COR-L47 (cell line): ENCODE measurements at places on chromosomes 3 and 15.

DNA sequence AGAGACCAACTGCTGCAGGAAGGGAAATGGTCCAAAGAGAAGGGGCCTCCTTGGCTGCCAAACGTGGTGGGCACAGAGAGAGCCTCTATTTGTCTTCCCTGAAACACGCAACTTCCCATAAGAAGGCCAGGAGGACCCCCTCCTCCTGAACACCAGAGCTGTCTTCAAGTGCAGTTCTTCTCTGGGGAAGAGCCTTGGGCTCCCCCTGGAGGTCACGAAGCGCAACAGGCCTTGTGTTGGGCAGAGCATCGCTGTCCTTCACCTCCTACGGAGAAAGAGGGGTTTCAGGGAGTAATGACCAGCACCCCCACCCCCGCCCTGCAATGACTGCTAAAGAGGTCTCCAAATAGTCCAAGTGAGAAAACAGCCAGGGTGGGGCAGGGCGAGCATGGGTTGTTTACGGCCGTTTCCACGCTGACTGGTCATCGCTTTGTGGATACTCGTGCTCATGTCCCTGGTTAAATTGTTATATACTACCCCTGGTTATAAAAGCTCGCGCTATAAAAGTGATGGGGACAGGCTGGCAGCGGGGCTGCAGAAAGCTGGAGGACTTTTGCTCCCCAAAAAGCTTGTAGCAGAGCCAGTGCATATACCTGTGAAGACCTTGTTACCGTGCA, 397.5 kb upstream of the ATP10A start:
- DNase-seq: peak; percentile 40

DNA sequence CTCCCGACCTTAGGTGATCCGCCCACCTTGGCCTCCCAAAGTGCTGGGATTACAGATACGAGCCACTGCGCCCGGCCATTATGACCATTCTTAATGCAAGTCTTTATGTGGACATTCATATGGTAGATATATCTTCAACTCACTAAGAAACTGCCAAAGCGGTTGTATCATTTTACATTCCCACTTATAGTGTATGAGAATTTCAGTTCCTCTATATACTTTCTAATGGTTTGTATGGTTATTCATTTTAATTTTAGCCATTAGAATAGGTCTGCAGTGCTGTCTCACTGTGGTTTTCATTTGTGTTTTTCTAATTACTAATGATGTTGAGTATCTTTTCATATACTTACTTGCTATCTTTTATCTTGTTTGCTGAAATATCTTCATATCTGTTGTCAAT, 32.5 kb downstream of the TCF12 start:
- DNase-seq: no peak

GRCh38 chr15:87144775-87145174, 1065.1 kb downstream of the AGBL1 start:
- DNase-seq: no peak

GRCh38 chr3:34300621-34301020, 502.2 kb downstream of the PDCD6IP start:
- no peak for DNase-seq

DNA sequence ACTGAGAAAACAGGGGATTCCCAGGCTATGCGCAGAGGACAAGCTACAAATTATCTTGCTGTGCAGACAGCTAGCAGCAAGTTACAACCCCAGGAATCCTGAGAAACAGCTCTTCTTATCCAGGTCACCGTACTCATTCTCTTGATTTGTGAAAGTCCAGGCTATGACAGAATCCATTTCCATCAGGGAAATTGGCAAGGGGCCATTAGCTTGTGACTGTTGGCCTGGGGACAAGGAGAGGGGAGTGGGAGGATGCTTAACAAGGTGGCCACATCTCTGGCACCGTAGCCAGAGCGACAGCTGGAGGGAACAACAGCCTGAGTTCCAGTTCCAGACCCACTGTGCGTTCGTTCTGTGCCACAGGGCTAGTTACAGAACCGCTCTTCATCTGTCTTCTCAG, 44.9 kb upstream of the PLXNA1 start:
- DNase-seq: peak; percentile 42

DNA sequence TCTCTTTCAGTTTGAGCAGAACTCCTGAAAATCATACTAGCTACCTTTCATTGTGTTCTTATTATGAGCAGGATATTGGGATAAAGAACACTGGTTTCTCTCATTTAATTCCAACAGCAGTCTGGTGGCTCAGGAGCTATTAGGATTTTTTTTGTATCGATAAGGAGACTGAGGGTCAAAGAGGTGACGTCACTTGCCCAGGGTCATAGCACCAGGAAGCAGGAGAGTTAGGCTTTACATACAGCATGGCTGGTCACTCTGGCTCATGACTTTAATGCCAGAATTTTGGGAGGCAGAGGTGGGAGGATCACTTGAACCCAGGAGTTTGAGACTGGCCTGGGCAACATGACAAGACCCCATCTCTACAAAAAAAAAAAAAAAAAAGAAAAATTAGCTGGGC, 113.6 kb downstream of the ADAMTS9 start:
- DNase-seq: no peak

DNA sequence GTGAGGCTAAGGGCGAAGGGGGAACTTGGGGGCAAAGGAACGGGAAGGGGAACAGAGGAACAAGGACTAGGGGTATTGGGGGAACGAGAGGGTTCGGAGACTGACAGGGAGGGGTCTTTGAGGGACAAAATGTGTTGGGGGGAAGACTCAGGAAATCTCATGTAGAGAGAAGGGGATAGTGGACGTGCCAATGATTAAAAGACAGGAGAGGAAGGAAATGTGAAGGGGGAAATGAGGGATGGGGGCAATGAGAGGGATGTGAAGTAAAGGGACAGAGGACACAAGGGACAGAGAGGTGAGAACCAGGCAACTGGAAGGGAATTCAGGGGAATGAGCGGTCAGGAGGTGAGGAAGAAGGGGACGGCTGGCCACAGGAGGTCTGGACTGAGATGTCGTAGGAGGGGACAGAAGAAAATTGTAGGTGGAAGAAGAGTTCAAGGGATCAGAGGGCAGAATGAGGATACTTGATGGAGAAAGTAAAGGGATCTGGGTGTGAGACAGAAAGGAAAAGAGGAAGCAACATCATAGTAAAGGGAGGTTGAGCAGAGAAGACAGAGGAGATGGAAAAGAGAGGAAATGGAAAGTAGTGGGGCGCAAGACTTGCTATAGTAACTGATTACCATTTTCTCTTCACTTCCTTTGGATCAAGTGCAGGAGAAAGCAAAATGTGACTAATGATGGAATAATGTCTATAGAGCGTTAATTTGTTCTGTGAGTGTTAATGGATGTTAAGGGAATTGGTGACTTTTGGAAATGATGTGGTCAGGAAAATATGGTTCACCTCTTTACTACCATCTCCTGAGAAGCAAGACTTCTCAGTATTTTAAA, 749 bp downstream of the RAB8B start:
- DNase-seq: no peak

GRCh38 chr3:37053753-37054152, 60.4 kb downstream of the MLH1 start:
- DNase-seq: no peak

DNA sequence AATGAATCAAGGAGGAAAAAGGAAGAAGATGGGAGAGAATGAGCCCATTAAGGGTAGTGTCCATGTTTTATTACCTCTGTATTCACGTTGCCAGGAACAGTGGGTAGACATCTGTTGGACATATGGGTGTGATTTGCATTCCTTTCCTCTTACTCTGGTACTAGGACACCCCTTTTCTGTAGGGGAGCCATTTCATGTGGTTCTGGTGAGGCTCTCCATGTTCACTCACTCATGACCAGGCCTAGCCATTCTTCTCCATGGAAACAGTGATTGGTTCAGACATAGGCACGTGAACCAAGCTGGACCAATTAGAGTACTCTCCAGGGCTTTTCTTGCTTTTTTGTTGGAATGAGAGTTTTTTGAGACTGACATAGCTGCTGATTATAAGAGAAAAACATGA, 39.6 kb upstream of the PDCD6IP start:
- DNase-seq: no peak

- peak; percentile 43 for DNase-seq
Observed at GRCh38 chr3:63900459-63900858, 11.7 kb downstream of the SCAANT1 start.

DNA sequence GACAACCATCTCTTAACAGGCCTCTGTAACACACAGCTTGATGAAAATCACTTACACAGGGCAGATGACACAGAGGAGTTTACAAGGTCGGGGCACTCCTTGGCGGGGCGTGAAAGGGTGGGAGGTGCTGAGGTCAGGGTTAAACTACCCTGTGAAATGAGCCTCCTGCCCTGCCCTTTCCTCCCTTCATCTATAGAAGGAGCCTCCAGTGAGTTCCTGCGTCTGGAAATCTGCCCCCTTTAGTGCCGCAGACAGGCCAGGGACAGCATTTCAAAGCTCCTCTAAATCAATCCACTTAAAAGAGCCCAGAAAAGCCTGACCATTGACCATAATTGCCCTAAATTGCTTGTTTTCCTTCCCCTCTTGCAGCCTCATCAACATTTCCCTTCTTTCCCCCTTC, 1.9 kb downstream of the ROBO1 start:
- DNase-seq: no peak

- no peak for DNase-seq
Observed at GRCh38 chr3:79368403-79368802, 399.4 kb downstream of the ROBO1 start.

- no peak for DNase-seq
Observed at GRCh38 chr3:22594990-22595389, 608.1 kb upstream of the UBE2E2 start.

DNA sequence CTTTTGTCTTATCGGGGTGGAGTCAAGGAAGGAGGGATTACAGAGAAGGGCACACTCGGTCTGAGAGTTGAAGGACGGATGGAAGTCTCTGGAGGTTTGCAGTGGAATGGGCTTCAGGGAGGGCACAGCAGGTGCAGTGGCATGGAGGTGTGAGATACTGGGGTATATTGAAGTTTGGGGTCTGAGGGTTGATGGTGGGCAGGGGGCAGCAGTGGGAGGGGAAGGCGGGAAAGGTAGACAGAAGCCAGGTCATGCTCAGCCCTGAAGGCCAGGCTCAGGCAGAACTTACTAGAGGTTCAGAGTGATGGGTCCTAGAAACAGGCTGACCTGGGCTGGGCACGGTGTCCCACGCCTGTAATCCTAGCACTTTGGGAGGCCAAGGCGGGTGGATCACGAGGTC, 52.7 kb downstream of the HRH1 start:
- no peak for DNase-seq

GRCh38 chr3:105805404-105805803, 63.4 kb downstream of the CBLB start:
- DNase-seq: no peak

DNA sequence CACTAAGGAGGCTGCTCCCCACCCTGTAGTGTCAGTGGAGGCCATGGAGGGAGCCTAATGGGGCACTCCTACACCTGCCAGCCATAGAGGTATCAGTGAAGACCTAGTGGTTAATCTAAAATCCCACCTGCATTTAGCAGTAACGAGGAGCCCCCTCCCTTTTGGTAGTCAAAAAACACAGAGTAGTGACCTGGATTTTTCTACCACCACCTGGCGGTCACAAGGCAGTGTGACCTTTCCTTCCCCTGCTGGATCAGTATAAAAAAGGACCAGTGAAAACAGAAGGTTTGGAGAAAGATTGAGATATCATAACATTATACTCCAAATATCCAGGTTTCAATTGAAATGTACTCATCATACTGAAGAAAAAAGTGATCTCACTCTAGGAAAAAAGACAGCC, 241.2 kb downstream of the PYDC2 start:
- DNase-seq: no peak

DNA sequence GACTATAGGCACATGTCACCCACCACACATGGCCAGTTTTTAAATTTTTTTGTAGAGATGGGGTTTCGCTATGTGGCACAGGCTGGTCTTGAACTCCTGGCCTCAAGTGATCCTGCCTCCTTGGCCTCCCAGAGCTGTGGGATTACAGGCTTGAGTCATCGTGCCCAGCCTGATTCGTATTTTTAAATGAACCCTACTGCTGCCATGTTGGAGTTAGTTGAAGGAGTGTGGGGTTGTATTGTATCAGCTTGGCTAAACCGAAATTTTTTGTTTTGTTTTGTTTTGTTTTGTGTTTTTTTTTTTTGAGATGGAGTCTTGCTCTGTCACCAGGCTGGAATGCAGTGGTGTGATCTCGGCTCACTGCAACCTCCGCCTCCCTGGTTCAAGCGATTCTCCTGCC, 11.8 kb upstream of the ZNF770 start:
- no peak for DNase-seq

DNA sequence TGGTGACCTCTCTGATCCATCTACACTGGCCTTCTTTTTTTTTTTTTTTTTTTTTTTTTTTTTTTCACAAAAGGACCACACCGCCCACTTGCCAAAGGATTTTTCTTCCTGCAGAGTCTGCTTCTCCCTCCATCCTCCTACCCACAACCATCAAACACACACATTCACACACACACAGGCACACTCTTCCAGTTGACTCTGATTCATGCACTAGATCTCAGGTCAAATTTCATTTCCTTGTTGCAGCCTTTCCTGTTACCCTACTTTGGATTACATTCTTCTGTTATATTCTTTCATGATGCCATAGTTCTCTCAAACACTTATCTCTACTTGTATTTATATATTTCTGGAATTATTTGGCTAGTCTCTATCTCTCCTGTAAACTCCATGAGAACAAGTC, 133.9 kb downstream of the STAC start:
- no peak for DNase-seq

DNA sequence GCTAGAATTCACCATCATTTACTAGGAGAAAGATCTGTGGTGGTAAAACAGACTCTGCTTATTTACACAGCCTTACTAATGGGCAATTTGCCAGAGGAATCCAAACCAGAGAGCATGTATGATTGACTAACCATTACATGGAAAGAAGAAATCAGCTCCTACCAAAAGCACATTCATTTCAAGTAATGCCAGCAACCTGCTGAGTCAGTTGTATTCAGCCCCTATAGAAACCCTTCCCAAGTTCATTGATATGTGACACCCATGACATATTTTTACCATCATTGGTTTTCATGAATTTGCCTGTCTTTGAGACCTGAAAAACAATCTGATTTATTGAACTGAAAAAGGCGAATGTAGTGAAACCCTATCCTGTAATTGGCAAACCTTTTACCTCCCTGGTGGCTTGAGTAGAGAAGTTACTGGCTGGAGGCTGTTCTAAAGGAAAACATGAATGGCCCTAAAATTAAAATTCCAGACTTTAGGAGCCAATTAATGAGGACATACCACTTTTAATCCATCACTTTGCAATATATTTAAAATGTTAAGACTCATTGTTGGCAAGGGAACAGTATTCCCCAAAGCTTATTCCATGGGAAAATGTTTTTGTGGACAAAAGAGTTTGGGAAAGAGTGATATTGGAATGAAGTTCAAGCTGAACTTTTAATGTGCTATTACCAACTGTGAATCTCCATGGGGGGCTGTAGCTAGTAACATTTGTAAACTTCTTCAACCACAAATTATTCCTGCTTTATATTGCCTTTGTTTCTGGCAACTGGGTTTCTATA, 542.9 kb downstream of the FHIT start:
- DNase-seq: peak; percentile 58

GRCh38 chr3:11532931-11533391, 110.8 kb downstream of the VGLL4 start:
- DNase-seq: no peak

- no peak for DNase-seq
Observed at GRCh38 chr15:67765701-67766100, 59.6 kb upstream of the SKOR1 start.
